ENCODE measurements at places on chromosomes 3 and 15.
A peak's percentile ranks its signal among the peaks of the same experiment; 100 is the strongest.

DNA sequence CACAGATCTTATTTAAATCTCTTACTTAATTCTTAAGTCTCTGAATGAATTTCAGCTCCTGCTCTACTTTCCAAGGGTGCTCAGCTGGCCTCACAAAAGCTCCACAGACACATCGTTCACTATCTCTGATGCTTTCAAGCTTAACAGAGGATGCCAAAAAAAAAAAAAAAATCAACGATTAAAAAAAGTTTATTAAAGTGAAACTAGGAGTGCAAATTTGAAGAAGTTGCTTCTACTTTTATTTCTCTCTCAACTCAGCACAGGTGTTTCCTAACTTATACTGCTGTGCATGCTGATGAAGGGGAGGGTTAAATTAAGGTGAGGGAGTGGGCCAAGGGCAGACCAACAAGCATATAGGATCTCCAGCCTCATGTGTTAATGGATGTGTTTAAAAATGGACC lies 157.2 kb downstream of the TIGIT start:
- DNase-seq: no peak

GRCh38 chr15:78838489-78838888 lies 27.2 kb upstream of the ADAMTS7 start:
- no peak for DNase-seq

DNA sequence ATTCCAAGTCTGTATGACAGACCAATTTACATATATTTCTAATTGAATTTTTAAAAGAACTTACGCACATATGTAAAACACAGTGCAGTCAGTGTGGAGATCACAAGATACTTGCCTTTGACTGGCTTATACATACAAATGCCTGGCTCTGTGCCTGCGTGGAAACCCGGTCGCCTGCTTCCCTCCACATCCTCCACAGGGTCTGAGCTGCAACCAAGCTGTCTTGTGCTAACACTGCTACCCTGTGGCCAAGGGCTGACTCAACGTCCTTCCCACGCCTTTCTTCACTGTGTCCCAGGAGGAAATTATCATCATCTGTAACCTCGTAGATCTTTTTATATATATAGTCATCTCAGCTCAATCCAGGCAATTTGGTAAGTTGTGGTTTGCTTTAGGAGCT lies 117.0 kb downstream of the WNT7A start:
- no peak for DNase-seq

GRCh38 chr3:47978386-47978785 lies 37.8 kb downstream of the MAP4 start:
- no peak for DNase-seq

DNA sequence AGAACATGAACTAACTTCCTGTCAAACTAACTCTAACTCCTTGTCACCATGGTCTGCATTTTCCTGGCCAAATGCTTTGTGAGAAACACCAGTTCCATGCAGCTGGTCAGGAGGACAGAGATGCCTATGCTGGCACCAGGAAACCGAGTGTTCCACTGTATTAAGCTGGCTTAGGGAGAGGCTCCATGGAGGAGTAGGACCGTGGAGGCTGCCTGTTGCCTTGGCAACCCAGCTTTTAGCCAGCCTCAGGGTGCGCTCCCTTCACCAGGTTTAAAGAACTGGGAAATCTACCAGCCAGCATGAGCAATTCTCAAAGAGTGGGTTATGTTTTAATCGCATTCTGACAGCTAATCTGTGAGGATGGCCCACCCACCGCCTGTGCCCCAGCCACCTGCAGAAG lies 394.1 kb downstream of the OCA2 start:
- DNase-seq: no peak

DNA sequence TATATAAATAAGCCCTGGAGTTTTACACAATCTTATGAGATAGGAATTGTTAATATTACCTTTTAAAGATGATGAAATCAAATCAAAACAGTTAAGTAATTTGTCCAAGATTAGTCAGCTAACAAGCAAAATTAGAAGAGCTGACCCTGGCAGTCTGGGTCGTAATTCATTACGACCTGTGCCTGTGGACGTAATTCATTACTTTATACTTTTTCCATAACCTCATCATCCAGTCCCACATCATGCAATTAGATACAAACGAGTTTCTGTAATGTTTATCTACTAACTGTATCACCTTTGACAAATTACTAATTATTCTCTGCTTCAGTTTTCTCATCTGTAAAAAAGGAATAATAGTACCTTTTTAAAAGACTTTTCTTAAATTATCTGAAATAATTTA lies 665.9 kb downstream of the ZBBX start:
- DNase-seq: no peak

DNA sequence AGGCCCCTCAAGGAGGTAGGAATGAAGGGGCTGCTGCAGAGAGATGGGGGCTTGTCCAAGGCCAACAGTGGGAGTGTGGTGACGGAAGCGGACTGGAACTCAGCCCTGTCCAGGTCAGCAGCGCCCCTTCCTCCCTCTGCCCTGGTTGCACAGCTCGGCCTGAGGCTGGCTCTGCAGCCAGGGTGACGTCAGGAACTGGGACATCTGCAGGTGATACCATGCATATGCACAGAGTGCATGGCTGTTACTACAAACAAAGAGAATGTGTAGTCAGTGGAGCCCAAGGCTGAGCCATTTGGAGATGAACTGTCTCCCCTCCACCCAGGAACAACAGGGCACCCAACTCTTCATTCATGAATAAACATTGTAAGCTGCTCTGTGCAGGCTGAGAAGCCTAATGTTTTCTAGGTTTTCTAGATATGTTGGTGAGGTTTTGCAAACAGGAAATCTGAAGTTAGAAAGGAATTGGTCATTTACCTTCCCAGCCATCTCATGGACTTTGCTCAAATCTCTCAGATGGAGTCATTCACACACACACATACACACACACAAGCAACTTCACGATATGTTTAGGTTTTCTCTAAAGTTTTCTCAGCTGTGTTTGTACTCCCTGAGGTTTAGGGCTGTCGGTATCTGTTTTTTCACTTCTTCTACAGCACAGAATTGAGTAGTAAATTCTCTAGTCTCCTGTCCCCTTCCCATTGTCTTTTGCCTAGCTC lies 117.2 kb downstream of the TLE3 start:
- no peak for DNase-seq

DNA sequence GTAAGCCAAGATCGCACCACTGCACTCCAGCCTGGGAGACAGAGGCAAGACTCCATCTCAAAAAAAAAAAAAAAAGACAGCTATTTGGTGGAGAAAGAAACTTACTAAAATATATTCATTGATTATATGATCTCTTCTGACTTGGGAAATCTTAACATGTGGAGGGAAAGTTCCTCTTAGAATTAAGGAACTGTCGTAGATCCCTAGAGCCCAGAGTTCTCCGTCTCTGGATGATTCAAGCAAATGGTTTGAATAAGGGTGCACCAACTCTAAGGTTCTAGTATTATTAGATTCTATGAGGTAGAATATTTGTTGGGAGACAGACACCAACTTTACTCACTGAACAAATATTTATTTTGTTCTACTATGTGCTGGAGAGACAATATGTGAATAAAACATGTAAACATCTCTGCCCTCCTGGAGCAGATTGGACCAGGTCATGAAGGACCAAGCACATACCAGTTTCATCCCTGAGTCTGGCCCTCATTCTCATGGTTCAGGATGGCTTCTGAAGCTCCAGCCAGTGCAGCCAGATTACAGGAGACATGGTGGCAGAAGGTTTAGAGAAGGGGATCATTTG lies 129.7 kb downstream of the MITF start:
- no peak for DNase-seq

- DNase-seq: no peak
Measured at GRCh38 chr15:33358306-33358705, 47.5 kb downstream of the RYR3 start.

DNA sequence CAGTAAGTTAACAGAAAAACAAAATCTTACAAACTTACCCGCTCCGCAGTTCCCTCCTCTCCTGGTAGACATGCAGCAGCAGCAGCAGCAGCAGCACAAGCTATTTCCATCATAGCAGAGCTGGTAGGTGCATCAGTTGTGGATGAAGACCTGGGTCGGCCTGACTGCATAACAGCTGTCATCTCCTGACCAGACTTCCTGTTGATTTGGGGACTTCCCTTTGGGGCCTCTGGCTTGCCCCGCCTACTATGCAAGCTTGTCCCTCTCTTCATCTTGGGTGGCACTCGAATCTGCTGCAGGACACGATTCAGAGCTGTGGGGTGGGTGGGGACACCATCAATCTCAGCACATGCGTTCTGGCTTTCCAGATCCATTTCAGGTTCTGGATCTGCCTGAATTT lies 65.7 kb downstream of the TMCC1 start:
- peak; percentile 51 for DNase-seq

DNA sequence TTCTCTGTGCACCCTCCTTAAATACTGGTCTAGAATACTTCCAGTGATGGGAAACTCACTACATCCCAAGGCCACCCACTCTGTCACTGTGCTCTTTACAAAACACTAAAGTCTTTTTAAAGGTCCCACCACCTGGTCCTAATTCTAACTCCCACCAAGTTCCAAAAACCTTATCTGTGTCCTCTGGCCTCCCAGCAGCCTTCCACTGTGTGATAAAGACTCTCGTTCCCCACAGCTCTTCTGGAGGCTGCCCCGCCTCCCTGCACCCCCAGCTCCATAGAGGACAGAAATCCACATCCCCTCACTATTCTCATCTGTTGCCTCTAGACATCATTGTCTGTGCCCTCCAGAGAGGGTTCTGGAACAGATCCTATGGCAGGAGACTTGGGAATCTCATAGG lies 276.4 kb downstream of the FAM43A start:
- DNase-seq: no peak

Data from activated CD4-positive, alpha-beta T cell treated with anti-CD3 and anti-CD28 coated beads, Interleukin-2, Interleukin-6, amounts not matched to agents 100 ng/mL and 50 ng/mL, durations not matched to agents 16 hours and 8 hours (primary cell).